AG09309 (cell line): ENCODE measurements at places on chromosomes 7 and 10.
A peak's percentile ranks its signal among the peaks of the same experiment; 100 is the strongest.

GRCh38 chr10:94219829-94220228 lies 142.9 kb downstream of the NOC3L start:
- no peak for DNase-seq

DNA sequence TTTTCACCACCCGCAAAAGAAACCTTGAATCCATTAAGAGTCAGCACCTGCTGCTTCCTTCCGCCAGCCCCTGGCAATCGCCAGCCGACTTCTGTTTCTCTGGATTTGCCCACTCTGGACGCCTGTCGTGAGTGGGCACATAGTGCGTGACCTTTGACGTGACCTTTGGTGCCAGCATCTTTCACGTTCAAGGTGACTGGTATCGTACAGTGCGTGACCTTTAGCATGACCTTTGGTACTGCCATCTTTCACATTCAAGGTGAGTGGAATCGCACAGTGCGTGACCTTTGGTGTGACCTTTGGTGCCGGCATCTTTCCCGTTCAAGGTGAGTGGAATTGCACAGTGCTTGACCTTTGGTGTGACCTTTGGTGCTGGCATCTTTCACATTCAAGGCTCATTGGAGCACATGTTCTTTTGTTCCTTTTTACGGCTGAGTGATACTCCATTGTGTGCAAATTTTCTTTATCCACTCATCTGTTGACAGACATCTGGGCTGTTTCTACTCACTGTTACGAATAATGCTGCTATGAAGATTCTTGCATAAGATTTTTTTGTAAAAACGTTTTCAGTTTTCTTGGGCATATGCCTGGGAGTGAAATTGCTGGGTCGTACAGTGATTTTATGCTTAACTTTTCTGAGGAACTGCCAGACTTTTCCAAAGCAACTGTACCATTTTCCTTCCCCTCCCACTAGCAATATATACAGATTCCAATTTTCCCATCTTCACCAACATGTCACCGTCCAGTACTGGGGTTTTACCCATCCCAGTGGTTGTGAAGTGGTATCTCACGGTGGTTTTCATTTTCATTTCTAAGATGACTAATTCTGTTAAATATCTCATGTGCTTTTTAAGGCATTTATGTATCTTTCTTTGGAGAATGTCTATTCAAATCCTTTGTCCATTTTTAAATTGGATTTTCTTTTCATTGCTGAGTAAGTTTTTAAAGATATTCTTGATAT lies 145.3 kb downstream of the DIP2C start:
- no peak for DNase-seq

DNA sequence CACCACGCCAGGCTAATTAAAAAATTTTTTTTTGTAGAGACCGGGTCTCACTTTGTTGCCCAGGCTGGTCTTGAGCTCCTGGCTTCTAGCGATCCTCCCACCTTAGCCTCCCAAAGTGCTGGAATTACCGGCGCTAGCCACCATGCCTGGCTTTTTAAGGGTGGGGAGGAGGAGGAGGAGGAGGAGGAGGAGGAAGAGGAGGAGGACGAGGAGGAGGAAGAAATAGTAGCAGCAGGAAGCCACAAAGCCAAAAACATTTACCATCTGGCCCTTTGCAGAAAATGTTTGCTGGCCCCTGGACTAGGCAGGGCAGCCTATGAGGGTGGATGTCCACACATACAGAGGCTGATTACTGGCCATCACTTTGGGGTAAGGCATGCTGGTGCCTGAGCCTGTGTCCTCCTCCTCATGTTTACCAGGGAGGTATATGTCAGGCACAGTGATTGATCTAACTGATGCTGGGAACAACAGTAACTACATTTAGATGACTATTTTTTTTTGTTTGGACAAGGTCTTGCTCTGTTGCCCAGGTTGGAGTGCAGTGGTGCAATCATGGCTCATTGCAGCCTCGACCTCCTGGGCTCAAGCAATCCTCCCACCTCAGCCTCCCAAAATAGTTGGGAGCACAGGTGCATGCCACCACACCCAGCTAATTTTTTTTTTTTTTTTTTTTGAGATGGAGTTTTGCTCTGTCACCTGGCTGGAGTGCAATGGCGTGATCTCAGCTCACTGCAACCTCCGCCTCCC lies 122.1 kb downstream of the HIP1 start:
- DNase-seq, result no peak

DNA sequence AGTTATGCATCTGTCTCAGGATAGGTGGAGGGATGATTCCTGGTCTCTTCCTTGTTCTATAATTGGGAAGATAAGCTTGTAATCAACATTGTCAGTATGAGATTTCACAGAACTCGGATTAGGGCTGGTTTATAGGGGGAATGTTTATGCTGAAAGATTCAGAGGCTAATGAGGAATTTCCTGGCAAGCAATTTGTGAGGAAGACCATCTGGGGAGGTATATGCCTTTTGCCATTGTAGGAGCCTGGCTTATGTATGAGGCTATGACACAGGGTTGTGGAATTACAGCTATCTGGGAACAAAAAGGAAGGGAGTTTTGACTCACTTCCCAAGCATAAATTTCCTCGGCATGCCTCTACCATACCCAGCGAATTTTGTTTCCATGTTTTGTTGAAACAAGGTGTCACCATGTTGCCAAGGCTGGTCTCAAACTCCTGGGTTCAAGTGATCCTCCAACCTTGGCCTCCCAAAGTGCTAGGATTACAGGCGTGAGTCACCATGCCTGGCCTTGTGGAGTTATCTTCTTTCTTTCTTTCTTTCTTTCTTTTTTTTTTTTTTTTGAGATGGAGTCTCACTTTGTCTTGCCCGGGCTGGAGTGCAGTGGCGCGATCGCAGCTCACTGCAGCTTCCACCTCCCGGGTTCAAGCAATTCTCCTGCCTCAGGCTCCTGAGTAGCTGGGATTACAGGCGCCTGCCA lies 1.6 kb upstream of the COPS6 start:
- peak; percentile 92 for DNase-seq

- DNase-seq, result no peak
Observed at GRCh38 chr7:134750083-134751062, 29.1 kb upstream of the CALD1 start.

DNA sequence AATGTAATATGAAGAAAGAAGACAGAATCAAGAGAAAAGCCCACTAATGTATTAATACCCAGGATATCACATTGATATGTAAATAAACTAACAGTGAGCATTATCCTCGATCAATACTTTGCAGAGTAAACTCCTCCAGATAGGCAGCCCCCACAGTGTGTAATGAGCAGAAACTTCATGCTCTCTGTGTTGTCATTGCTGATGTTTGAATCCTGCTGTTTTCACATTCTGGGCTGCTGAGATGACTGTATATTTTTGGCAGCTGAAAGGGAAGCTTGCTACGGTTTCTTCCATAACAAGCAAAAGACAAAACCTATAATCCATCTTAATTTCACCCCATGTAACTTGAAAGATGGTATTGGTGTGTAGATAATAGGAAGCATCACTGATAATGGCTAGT lies 15.3 kb upstream of the THSD7A start:
- no peak for DNase-seq

- DNase-seq, result no peak
Observed at GRCh38 chr10:78594559-78595268, 474.1 kb upstream of the ZMIZ1 start.

DNA sequence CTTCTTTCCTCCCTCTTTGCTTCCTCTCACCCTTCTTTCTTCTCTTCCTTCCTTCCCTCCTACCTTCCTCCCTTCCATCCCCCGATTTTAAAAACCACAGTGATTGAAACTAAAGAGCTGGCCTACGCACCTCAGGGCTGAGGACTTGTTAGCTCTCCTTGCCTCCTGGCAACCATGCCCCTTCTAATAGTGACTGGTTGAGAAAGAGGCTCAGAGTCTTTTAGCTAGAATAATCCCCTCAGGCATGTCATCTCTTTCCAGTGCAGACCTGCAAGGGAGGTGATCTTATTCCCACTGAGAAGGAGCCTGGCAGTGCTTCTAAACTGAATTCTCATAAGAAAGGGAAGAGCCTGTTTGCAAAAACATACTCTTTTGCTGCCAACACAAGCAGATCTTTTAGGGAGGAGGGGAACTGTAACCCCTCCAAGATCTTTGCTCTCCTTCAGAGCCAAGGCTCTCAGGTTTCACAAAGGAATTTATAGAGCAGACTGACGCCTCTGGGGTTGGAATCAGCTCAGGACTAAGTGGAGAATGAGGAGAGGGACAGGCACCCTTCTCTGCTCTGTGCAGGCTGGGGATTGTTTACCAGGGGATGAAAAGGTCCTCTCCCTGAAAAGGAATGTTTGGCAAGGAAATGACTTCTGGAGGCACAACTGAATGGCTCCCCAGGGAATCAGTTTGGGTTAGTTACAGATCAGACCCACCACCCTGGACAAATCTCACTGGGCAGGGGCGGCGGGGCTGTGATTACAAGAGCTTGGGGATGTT lies 9.4 kb upstream of the ANKRD1 start:
- peak; percentile 78 for DNase-seq

DNA sequence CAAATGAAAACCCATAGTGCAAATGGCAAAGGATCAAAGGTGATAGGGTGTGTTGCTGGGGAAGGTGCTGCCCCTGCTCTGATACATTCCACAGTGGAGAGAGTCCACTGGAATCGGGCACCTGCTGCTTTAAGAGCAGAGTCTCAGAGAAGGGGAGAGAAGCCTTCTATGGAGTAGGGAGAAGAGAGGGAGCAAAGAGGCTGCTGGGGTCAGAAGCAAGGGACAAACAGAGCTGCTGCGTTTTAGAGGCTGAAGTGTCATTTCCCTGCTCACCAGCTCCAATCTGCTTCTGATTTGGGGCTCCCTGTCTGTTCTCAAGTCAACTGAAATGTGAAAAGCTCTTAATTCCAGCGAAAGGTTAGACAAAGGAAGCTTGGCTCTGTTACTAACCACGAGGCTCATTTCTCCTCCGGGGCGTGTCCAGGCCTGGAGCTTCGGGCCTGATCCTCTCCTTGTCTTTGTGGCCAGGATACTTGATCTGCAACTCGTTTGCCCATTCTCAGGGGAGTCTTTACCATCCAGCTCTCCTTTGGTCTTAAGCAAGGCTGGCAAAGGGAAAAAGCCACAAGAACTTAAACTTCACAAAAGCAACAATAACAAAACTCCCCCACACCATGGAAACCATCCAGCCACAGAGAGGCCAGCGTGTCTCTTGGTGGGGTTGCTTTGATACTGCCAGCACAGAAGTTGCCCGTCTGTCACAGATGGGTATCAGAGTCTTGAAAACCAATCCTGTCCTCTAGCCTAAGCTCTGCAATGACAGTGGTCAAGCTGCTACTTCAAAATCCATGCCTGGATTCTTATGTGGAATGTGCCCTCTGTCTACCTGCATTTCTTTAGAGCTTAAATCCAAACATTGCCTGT lies 692.6 kb downstream of the SUGCT start:
- DNase-seq, result peak; percentile 77

DNA sequence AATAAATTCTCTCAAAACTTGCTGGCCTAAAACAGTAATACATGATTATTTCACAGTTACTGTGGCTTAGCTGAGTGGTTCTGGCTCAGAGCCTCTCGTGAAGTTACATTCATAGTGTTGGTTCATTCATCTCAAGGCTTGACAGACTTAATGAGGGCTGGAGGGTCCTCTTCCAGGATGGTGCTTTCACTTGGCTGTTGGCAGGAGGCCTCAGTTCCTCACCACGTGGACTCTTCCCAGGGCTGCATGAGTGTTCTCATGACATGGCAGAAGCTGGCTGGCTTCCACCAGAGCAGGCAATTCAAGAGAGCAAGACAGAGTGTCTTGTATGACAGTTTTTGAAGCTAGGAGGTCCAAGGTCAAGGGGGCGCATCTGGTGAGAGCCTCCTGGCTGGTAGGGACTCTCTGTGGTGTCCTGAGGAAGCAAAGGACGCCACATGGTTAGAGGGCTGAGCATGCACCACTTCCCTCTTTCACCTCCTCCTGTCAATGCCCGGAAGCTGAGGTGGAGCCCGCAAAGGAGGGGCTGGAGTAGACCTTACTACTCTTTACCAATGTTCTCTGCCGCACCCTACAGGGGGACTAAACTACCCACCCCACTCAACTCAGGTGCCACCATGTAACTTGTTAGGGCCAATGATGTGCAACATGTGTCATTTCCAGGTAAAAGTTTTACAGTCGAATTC lies 58.2 kb upstream of the YAE1 start:
- no peak for DNase-seq

GRCh38 chr10:102511583-102512274 lies 8.0 kb downstream of the SUFU start:
- DNase-seq, result no peak

GRCh38 chr10:103613616-103614015 lies 120.1 kb downstream of the NEURL1 start:
- DNase-seq, result no peak

GRCh38 chr10:11462071-11462470 lies 149.4 kb downstream of the USP6NL start:
- no peak for DNase-seq

DNA sequence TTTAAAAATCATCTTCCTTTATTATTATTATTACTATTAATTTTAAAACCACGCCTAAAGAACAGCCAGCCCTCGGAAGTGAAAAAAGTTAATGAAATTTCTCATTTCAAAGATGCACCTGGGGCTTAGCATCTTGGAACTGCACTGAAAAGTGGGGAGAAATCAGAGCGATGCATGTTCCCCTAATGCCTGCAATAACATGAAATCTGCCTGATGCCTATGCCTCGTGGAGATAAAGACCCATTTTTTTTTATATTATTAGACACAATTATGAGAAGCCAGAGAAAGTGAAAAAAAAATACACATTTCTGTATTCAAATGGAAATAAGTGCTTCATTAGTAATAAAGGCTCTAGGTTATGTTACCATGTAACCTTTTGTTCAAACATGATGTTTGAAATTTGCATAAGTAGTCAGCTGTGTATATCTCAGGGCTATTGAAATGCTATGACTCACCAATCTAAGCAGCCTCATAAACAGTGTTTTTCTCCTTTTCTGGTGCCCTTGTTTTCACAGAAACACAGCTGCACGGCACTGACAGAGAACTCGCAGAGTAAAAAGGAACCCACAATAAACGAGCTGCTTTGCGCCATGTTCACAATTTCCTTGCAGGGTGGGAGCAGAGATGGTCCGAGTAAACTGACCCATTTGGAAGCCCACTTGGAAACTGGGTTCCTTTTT lies 175.8 kb upstream of the PRKCQ start:
- DNase-seq, result no peak

GRCh38 chr10:52438119-52438518 lies 124.0 kb downstream of the DKK1 start:
- DNase-seq, result no peak

- no peak for DNase-seq
Observed at GRCh38 chr10:36647540-36647939, 477.9 kb upstream of the ANKRD30A start.

GRCh38 chr7:43143918-43144589 lies 31.6 kb downstream of the HECW1 start:
- no peak for DNase-seq

DNA sequence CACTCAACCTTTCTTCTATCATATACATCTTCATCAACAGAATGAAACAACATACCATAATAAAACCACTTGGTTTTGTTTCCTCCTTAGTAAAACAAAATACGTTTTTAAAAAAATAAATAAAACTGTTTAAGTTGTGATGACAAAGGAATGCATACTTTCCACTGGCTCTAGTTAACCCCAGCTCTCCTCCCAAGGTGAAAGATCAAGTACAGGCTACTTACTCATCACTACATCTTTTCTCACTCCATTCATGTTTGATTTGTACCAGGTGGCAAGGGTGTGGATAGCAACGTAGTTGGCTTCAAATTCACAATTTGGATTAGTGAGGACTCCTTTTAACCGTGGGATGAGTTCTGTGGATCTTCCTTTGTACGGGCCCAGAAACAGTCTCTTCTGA lies 14.7 kb downstream of the OGA start:
- no peak for DNase-seq
